ENCODE measurements at places on chromosomes 3 and 15. TPM values are rescaled to one million over a fixed set of nuclear protein-coding genes. Genes with fewer than 3 reads are reported as not detected.

The TRPM1 gene
- not detected for total RNA-seq

The ZKSCAN7 gene
- not detected for total RNA-seq

The LRTM1 gene
- total RNA-seq = not detected

The TRNT1 gene
- total RNA-seq = 34.0 TPM

The SERINC4 gene
- 0.10 TPM for total RNA-seq

The SEMA6D gene
- not detected for total RNA-seq

The CD80 gene
- total RNA-seq = not detected
